ENCODE measurements at places on chromosomes 1 and 21.

DNA sequence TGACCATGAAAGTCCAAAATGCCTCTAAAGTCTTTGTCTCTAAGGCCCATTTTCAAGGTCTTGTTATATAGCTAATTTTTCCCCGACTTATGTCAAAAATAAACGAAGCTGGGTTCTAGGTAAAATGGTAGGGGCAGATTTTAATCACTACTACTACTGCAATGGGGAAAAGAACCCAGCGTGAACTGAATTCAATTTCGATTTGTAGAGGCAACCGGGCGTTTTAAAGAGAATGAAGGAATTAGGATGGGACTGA is 536 bp upstream of the EXO1 start:
- DNase-seq = no peak

DNA sequence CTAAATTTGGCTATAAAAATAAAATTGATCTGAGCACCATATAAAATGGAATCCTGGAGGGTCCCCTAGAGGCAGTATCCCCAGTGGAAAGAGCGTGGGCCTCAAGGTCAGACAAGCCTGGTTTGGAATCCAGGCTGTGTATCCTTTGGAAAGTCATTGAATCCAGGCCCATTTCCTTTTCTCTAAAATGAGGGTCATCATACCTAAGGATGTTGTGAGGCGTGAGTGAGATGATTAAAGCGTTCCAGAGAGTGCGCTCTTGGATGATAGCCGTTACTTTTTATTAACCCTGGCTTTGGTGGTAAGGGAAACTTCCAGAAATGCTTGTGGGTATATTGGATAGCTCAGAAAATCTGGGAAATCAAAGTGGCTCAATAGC is 683 bp upstream of the ZNF436 start:
- DNase-seq = no peak

GRCh38 chr1:236515443-236515958 is 8.3 kb upstream of the LGALS8 start:
- no peak for DNase-seq

DNA sequence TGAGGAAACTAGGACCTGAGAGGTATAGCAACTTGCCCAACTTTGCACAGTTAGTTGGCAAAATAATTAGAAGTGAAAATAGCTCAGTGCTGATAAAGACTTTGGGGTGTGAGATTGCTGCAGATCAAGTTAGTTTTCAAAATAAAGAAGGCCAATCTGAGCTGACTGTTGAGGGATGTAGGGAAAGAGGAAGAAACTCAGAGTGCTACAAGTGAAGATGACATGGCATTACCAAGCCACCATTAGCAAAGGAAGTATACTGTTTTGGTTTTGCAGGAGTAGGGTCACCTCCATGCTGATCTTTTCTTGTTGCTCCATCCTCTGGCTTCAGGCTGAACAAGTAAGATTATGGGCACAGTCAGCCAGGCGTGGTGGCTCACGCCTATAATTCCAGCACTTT is 78.7 kb upstream of the ADAM30 start:
- DNase-seq = no peak

- DNase-seq = no peak
Measured at GRCh38 chr1:229883504-229884200, 183.4 kb upstream of the GALNT2 start.

GRCh38 chr1:179169616-179170467 is 59.6 kb downstream of the ABL2 start:
- DNase-seq = no peak
